NCI-H526 (cell line): ENCODE measurements at places on chromosomes 3 and 15.

DNA sequence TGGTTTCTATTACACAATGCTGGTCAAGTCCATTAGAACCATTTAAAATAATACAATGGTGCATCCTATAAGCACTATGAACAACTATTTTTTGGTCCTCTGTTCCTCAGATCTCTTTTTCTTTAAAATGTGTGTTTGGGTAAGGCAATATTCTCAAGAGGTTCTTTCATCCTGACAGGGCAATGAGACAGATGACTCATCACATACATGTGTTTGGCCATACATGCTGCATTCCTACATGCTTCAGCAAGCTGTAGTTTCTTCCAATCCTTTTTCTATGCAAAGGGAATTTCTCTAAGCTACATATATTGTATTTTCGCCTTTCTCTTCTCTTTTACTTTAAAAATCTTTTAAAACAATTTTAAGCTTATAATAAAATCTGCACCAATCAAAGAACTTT lies 52.7 kb downstream of the OTOL1 start:
- DNase-seq, result no peak

DNA sequence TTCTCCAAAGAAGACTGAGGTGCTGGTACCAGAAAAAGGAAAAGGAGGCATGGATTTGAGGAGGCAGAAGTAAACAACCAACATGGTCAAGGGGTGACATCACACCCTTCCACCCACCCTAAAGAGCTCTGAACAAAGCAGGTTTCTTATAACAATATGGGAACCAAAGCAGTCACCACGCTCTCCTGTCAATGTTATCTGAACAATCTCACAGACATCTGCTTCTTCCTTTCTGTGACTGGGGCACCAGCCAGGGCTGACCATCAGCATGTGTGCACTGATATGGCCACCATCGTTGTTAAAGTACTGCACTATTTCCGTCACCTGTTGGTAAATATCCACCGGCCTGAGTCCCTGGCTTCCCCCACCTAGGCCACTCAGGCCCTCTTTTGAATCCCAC lies 252.9 kb downstream of the SHQ1 start:
- DNase-seq, result no peak

- DNase-seq, result no peak
Observed at GRCh38 chr3:124256599-124256998, 264.7 kb upstream of the ROPN1 start.

DNA sequence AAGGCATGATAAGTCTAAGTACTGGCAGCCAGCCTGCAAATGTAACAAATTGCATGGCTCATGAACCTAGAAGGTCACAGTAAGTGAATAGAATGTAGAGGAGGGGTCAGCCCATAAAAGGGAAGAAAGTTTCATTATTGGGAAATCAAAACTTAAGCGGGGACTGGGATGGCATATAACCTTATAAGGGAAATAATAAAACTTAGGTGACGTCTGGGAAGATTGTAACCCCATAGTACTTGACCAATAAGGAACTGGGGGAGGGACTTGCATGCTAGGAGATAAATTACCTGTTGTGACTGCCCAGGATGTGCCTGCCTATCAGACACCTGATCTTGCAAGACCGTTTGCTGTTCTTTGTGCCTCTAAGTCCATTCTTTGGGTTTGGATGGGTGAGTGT lies 28.1 kb upstream of the MCTP2 start:
- DNase-seq, result no peak

DNA sequence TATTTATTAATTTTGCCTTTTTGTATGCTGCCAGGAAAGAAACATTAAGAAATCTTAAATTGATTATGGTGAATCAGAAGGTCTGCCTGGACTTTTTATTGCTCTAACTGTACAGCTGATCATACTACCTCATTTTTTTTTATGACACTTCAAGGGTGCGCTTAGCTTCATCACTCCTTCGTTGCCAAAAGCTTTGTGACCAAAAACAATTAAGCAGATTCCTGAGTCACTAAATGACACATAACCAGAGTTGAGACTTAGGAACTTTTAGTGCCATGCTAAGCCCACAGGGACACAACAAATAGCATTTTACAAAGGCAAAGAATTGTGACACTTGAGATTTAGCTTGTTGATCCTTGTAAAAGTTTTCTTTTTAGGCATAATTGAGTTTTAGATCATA lies 4.9 kb downstream of the ADIPOQ start:
- no peak for DNase-seq
